Central memory CD4-positive, alpha-beta T cell (primary cell): ENCODE measurements at places on chromosomes 7 and 10.

DNA sequence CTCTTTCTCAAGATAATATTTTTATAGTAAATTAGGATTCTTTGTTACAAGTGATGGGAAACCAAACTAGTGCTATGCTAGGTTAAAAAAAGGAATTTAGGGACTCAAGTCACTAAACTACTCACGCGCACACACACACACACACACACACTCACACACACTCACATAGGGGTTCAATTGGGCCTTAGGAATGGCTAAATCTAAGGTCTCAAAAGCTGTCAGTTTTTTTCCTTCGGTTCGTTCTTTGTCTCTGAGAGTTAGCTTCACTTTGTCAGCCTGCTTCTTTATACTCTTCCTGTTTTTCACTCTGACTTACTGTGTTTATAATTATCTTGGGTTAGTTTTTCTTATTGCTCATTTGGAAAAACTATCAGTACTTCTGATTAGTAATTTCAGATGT is 138.9 kb downstream of the ADK start:
- no peak for DNase-seq

DNA sequence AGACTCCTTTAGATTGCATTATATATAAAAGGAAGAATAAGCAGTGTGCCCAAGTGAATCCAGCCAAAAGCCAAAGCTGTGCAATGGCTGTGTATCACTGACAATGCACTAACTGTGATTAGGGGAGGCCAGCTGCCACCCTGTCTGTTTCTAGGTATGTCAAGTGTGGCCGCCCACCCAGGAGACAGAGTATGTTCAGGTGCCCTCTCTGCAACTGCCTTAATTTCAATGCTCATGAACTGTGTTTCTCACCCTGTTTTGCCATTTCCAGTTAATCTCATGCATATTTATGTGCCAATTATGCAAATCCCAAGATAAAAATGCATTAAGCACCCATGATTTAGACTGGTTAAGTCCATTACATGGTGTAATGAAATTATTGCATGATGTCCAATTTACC is 159.4 kb downstream of the FRMD4A start:
- DNase-seq: no peak

DNA sequence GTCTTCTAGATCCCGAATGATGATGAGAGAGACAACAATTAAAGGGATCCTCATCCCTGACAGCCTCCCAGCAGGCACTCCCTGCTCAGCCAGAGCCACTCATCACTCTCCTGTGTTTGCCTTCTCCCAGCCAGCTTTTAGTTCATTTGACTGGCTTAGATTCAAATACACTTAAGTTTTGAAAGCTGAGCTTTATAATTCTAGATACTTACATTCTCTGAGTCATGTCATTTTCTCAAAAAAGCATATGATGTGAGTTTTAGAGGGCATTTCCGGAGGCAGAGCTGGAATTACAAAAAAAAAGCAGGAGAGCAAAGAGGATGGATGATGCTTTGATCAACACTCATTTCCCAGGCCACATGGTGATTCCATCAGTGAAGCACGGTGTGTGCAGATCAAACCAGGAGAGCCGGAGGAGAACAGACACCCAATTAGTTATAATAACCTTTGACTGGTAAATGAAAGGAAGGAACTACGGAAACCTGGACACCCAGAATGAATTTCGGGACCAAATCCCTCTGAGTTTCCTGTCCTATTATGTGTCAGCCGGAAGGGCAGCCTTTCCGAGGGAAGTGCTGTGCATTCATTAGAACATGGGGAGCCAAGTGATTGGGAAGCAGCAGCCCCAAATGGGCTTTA is 81.5 kb upstream of the HPS1 start:
- no peak for DNase-seq

GRCh38 chr10:8910314-8910713 is 855.8 kb downstream of the GATA3 start:
- DNase-seq: no peak

- DNase-seq: no peak
Measured at GRCh38 chr7:23168111-23168885, 13.6 kb upstream of the NUP42 start.

DNA sequence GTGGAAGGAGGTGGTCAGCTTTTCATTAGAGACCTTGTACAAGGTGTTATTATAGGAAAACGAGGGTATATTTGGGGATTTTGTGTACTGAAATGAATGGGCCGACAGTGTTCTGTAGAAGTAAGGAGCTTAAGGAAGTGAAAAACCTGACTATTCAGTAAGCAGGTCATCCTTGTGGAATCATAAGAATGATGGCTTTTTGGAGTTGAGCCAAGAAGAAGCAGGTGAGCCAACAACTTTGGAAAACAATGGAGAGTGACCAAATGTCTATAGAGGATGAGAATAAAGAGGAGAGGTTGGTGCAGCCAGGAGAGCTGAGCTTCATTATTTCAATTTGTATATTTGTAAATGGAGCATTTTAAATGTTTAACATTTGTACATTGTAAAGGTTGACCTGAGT is 595.7 kb downstream of the CCSER2 start:
- DNase-seq: no peak

DNA sequence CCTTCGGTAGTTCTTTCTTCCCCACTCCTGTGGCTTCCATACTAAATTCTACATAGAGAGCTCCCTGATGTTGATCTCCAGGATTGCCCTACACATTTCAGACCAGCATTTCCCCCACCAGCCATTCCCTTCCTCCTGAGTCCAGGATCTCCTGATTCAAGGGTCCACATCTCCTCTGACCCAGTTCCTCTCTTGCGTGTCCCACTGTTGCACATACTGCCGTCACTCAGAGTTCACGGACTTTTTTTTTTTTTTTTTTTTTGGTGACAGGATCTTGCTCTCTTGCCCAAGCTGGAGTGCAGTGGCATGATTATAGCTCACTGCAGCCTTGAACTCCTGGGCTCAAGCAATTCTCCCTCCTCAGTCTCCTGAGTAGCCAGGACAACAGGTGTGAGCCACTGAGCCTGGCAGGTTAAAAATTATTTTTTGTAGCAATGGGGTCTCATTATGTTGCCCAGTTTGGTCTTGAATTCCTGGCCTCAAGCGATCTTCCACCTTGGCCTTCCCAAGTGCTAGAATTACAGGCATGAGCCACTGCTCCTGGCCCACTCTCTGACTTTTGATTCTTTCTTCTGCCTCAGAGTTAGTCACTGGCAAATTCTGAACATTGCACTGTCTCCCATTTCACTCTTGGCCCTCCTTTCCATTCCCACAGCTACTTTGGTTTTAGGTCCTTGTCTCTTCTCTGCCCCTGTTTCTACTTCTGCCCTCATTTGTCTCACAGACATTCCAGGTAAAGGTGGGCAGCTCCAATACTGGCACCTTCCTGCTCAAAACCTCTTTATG is 29.6 kb upstream of the ZRANB1 start:
- DNase-seq: no peak

- no peak for DNase-seq
Measured at GRCh38 chr7:48518092-48518491, 346.8 kb downstream of the ABCA13 start.

GRCh38 chr10:30392564-30392990 is 41.4 kb upstream of the MAP3K8 start:
- peak; percentile 56 for DNase-seq

DNA sequence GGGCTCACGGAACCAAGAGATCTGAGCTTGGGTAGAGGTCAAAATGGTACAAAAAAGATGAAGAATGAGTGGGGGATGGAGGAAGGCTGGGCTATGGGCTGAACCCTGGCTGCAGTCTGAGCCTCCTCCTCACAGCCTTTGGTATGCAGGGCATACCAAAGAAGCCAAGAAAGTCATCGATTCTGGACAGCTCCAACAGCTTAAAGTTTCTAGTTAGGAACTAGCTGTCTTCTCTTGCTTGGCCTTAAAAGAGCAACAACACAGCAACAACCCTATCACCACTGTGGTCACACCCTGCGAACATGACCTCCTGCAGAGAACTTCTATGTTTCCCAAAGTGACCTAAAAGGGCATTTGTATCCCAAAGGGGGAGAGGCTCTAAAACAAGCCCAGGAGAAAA is 126.1 kb upstream of the EFCAB10 start:
- no peak for DNase-seq

GRCh38 chr10:7248148-7248547 is 162.7 kb downstream of the SFMBT2 start:
- no peak for DNase-seq

DNA sequence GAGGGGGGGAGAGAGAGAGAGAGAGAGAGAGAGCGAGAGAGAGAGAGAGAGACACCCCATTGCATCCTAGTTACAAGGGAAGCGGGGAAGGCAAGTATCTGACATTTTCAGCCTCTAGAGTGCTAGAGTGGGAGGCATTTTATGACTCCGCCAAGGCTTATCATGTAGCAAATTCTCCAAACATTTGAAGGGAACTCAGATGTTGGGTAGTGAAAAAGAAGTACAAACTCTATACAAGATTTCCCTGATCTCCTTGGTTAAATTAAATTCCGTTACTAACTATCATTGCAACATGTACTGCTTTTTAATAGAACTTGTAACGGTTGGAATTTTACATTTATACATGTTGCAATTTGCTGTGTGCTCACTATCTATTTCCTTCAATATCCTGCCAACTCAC is 83.4 kb upstream of the FAM3C start:
- no peak for DNase-seq

- DNase-seq: no peak
Measured at GRCh38 chr10:23015021-23015707, 80.2 kb upstream of the MSRB2 start.

DNA sequence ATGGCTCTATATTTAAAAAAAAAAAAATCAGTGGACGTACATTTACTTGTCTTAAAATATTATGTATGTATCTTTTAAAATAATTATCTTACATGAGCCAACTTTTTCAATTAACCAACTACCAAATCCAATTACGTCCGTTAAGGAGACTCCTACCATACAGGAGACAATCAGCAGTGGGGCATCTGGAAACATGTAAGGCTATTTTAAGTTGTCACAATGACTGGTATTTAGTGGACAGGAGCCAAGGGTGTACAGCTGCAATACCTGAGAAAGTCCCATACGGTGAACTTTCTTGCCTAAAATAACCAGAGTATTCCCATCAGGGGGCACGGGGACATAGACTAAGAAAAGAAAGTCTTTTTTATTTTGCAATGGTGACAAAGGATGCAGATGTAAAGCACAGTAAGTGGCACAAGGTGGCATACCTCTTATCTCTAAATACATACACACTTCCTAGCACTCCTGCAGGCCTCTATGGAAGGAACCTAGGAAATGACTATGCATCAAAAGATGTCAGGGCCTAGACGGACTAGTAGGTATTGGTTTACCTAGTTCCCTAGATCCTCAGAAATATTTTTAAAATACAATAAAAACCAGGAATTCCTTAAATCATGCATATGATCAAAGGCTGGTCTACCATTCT is 16.0 kb upstream of the TLL2 start:
- no peak for DNase-seq

- DNase-seq: no peak
Measured at GRCh38 chr10:76149182-76149581, 717.8 kb downstream of the LRMDA start.

GRCh38 chr7:147022056-147022455 is 905.5 kb downstream of the CNTNAP2 start:
- DNase-seq: no peak

GRCh38 chr10:12435348-12435747 is 86.0 kb downstream of the CAMK1D start:
- no peak for DNase-seq

DNA sequence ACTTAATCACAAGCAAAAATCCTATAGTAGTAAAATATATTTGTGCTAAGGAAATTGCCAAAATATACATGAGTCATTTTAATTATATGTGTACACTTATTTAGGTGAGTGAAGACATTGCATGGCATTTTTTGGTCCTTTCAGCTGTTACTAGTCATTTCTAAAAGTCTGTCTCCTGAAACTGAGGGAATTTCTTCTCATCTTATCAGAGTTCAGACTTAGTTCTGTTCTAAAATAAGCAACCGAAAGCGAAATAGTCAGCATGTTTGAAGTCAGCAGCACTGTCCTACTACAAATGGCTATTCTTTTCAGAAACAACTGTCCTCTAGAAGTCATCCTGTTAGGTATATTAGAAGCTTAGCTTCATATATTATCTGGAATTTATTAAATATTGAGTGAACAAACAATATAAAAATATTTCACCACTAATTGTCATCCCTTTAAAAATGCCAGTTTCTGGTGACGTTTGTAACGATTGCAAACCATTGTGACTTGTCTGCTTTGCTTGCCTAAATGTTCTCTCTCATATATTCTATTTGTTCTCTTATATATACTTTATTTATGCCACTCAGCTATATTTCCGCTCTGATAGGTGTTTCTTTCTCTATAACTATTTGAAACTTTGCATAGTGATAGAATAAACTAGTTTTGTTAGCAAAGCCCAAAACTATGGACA is 227.4 kb upstream of the KAT6B start:
- DNase-seq: no peak

DNA sequence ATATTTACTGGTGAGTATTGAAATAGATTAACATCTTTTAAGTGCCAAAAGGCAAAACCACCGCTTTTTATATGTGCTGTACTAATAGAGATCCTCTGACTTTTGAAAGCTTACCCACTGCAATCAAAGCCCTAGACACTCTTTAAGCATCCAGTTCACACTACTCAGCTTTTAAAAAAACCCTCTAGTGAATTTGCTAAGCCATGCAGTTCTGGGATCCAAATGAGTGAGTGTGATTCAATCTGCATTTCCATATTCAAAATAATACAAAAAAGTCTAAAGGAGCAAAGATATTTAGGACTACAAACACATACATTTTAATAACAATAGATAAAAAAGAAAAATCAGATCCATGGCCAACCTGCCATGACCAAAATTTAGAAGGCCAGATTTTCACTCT is 288.2 kb downstream of the MAGI2 start:
- DNase-seq: no peak

- no peak for DNase-seq
Measured at GRCh38 chr10:110345286-110345685, 40.6 kb upstream of the SMNDC1 start.

DNA sequence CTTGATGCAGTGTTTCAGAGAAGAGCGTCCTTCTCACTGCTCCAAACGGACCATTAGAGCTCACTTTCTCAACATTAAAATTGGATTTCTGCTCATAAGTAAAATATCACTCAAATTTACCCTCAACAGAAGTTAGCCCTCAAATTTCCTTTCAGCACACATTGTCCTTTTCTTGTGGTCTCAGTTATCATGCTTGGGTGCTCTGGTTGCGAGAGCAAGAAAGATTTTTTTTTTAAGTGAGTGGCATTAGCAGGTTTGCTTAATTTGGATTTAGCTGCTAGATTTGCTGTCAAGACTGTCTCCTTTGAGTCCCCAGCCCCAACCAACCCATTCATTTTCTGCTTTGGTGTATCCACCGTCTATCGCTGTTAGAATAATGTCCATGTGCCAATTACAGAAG is 2.6 kb upstream of the CH25H start:
- no peak for DNase-seq
